ENCODE measurements at places on chromosomes 12 and 14.

GRCh38 chr12:75632442-75632841 lies 121.0 kb upstream of the KRR1 start:
- no peak for DNase-seq

DNA sequence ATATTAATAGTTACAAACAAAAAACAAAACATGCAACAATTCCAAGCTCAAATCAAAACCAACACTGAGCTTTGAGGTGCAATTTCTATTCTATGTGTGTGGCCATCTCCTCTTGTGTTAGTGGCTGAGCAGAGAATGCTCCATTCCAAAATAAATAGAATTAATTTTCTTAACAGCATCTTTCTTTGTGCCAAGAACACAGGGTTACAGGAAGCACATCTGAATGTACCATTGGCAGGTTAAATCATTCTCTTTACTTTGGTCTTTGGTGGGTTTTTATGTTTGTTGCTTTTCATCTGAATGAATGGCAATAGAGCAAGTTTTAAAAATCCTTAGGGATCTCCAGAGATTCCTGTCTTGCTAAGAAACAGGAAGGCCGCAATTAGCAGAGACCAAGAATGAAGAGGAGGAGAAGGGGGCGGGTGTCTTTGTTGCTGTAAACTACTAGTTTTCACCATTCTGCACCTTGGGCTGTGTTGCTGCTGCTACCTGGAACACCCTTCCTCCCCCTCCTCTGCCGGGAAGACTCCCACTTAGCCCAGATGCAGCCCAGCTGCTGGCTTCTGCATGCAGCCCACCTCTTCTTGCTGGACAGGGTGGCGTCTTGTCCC lies 165.0 kb downstream of the RGS6 start:
- DNase-seq: no peak

DNA sequence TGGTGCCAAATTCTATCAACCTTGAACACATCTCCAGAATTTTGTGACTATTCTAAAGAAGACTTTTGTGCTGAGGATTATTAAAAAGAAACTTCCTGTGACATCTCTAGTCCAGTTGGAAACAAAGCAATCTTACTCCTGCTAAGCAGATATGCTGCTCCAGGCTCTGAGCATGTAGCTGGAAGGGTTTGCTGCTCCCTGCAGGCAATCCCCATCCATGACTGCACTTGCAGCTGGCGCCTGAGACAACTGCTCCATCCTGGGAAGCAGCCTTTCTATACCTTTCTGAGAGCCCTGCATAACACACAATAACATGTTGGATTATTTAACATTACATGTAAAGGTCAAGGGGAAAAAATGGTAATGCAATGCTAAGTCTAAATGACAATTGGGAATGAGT lies 105.1 kb downstream of the NDUFA12 start:
- DNase-seq: no peak

- no peak for DNase-seq
Observed at GRCh38 chr12:71942703-71943102, 4.1 kb downstream of the TPH2 start.

DNA sequence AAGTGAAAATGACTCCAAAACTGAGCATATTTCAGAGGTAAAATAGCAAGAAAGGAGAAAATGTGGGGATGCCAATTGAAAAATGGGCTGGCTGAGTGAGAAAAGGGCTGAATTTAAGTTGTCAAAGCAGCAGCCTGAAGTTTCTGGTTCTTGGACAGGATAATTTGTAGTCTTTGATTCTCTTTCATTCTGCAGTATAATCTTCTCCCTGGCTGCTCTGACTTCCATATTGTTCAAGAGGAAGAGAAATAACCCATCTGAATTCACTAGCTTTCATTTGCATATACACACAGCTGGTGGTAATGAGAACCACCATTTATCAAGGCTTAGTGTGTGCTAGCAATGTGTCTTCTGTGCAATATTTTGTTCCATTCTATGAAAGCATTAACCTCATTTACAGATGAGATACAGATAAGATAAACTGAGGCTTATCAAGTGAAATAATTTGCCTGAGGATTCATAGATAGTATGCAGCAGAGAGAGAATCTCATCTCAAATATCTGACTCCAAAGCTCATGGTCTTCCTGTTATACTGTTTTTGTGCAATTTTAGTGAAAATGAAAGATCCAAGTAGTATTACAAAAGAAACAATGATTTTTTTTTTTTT lies 184.2 kb downstream of the TMTC2 start:
- no peak for DNase-seq

Measured in SW 1271 (cell line).